A549 treated with CpdA at 1 μM for 4 hours (cell line): ENCODE measurements at places on chromosomes 4 and X. TPM values are rescaled to one million over a fixed set of nuclear protein-coding genes. Genes with fewer than 3 reads are reported as not detected.

The CORIN gene
- not detected in 5 replicates for total RNA-seq

The HDX gene
- total RNA-seq, result 1.9 to 3.1 TPM (median 2.7 TPM) in 5 replicates

The SPANXN4 gene
- not detected in 5 replicates for total RNA-seq

The NIPAL1 gene
- total RNA-seq, result 0.78 to 1.2 TPM (median 0.85 TPM) in 5 replicates

The MAGED4B gene
- 5.8 to 16.8 TPM (median 11.3 TPM) in 5 replicates for total RNA-seq

The NMU gene
- total RNA-seq, result 0.46 to 0.98 TPM (median 0.73 TPM) in 5 replicates
